ENCODE measurements at places on chromosomes 7 and 10.
A peak's percentile ranks its signal among the peaks of the same experiment; 100 is the strongest.

GRCh38 chr7:1193593-1194424 lies 33.8 kb upstream of the ZFAND2A start:
- peak; percentile 72 for DNase-seq

DNA sequence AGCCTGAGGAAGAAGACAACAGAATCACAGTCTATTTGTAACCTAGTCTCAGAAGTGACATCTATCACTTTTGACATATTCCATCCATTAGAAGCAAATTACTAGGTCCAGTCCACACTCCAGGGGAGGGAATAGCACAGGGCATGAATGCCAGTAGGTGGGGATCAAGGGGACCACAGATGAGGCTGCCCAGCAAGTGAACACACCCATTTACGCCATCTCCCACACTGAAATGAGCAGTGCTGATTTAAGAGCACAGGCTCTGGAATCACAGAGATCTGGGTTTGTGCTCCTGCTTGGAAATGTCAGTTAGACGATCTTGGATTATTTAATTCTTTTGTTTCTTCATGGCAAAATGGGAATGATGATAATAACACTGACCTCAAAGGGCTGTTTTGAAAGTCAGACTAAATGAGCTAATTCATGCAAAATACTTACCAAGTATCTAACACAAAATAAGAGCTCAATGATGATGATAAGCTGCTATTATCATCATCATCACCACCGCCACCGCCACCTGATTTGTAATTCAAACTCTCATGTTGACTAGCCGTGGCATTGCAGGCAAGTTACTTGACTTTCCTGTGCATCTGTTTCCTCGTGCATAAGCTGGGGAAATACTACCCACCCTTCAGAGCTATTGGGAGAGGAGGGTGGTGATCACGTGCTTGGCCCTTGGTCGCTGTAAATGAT lies 138.9 kb upstream of the KLF14 start:
- no peak for DNase-seq

DNA sequence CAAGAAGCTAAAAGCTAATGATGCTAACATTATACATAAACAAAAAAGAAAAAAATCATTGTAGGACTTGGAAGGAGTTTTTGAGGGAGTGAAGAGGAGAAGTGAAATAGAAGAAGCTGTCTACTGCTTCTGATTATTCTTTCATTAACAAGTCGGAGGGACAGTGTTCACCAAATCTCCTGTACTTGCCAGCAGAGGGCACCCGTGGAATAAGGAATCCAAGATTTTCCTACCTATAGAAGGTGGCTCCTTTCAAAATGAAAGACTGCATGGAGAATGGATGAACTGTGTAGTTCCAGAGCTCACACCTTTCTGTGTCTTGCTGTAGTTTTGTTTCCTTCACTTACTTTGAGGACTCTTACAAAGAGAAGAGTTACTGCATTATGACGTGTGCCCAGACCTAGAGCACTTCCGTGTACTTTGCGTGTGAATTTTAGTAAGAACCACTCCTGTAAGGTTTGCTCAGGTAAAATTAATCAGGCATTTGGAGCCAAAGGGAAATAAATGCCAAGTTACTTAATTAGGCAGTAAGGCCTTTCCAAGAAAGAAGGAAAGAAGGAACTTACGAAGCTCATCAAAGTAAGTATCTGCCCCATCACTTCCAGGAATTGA lies 145.1 kb downstream of the SEMA3D start:
- peak; percentile 50 for DNase-seq

DNA sequence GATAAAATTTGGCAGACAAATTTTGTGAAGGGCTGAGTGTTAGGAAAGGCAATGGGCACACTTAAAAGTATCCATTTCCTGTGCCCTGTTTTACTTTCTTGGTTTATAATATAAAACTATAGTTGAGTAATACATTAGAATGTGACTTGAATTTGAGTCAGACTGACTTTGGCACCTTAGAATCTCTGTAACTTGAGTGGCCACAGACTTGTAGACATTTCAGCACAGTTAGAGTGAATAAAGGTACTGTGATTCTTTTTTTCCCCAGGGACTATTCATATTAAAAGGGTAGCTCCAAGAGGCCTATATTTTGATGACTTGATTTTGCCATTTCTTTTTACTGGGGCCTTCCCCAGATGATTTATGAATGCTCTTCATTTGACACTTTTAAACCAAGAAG lies 22.4 kb downstream of the GBF1 start:
- no peak for DNase-seq

DNA sequence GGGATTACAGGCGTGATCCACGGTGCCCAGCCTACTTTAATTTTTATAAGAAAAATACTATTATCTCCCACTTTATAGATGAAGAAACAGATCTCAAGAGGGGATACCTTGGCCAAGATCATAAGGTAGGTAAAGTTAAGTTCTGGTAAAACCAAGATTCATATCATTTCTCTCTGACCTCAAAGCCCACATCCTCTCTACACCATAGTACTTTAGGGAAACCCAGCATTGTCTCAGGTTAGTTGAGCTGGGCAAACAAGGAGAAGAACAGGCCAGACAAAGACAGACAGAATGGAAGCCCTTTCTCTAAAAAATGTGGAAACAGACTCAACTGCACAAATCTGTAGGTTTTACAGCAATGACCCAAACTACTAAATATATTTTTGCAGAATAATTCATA lies 197.7 kb upstream of the FRMD4A start:
- no peak for DNase-seq

DNA sequence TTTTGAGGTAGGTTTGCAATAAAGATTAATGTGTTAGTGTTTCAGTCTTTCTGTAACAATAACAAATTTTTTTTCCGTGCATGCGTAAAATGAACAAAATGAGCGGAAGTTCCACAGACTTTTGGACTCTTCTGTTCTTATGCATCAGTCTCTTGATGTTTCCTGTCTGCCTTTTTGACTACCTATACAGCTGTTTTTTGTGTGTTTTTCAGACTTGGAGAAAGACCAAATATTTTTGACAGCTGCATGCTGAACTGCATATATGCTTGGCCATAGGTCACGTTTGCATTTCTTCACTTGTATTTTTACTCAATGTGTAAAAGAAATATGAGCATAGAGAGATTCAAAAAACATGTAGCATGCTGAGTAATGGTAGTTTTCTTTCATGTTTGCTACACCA lies 119.3 kb downstream of the BBS9 start:
- no peak for DNase-seq

DNA sequence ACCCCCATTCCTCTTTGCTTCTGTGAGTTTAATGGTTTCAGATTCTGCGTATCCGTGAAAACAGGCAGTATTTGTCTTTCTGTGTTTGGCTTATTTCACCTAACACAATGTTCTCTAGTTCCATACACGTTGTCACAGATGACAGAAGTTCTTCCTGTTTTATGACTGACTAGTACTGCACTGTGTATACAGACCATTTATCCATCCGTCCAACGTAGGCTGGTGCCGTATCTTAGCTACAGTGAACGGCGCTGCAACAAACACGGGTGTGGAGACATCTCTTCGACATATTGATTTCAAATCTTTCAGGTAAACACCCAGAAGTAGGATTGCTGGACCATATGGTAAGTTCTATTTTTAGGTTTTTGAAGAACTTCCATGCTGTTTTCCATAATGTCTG lies 181.7 kb downstream of the PARD3 start:
- no peak for DNase-seq

GRCh38 chr10:96468845-96469244 lies 44.9 kb downstream of the TLL2 start:
- DNase-seq = no peak

DNA sequence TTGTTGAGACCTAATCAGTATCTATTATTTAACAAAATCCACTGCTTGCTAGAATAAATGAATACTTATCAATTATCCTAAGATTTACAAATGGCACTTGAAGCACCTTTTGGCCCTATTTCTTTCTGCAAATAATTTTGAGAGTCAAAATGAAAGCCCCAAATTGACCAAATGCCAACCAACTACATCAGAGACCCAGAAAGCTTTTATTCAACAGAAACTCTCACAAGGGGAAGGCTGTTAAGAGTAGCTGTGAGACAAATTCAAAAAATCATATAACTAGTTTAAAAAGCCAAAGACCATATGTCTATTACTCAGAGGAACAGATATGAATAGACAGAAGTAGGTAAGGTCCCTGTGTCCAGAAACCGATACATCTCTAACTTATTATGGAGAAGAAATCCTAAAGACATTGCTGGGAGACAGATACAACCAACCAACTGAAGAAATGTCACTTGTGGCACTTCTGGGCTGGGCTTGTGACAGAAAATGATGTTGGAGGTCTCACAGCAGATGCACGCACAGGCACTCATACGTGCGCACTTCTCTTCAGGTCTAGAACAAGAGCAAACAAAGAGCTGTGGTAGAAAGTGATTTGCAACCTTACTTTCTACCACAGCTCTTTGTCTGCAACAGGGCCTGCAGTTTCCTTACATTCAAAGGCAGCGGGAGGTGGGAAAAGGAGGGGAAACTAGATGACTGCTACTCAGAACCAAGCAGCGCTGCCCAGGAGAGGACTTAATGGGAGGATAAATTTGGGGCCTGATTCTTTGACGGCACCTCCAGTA lies 58.6 kb upstream of the KCNIP2 start:
- no peak for DNase-seq

GRCh38 chr7:148611692-148612091 lies 21.1 kb downstream of the C7orf33 start:
- no peak for DNase-seq

GRCh38 chr10:22997096-22997495 lies 69.2 kb downstream of the ARMC3 start:
- no peak for DNase-seq

DNA sequence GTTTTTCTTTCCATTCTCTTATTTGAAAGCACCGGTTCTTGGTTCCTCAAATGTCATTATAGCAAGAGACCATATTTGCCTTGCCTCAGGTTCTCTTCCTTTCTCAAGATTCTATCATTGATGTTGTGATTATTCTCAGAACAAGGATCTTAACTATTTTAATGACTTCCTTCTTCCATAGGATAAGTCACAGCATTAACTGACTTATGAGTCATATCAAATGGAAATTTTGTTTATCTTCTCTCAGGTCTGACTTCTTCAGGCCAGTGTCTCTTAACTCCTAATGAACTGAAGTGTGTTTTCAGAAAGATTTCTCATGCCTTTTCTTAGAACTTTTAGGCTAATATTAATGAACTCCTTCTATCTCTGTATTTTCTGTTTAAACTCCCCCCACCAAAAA lies 794.6 kb upstream of the LRRN3 start:
- DNase-seq = no peak

GRCh38 chr10:107118866-107119265 lies 45.6 kb downstream of the SORCS1 start:
- DNase-seq = no peak

- DNase-seq = peak; percentile 10
Observed at GRCh38 chr7:79820387-79820786, 314.2 kb upstream of the GNAI1 start.

DNA sequence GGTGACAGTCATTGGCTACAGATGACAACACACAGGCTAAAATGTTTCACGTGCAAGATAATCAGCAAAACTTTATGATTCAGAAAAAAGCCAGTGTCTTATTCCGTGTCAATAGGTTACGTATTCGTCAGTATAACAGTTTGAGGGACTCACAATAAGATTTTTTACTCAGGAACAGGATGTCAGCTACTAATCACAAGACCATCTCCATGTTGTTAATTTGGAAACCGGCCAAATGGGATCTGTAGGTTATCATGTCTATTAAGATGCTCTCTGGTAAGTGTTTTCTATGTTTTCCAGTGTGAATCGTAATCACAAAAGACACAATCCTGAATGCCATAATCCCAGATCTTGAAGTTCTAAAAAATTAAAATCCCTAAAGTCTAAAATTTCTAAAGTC lies 197.3 kb downstream of the ETV1 start:
- no peak for DNase-seq

DNA sequence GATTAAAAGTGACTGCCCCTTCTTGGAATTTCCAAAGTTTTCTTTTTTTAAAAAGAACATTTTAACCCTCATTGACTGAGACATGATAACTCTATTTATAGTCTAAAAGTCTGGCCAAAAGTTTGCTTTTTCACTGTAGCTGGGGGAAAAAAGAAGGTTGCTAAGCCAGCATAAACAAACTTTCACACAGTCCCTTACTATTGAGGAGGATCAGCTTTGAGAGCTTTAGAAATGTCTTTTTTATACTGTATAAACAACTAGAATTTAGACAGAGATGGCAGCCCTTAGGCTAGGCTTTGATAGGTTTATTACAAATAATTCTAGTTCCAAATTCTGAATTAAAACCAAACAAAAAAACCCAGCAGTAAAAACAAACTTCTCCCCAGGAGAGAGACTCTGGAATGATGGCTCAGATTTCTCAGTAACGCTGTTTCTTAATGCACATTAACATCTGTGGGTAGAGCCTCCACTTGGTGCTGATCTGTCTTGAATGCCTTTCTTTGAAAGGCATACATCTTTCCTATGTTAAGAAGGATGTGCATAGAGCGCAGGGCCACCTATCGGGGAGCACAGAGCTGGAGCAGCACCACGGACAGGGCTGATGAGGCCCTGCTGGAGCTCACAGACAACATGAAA lies 100.9 kb upstream of the PDLIM1 start:
- peak; percentile 49 for DNase-seq

- peak; percentile 32 for DNase-seq
Observed at GRCh38 chr10:85557077-85557476, 809.5 kb downstream of the GRID1 start.

- DNase-seq = no peak
Observed at GRCh38 chr7:104074529-104074928, 85.1 kb upstream of the RELN start.

GRCh38 chr10:6195376-6195775 lies 7.4 kb upstream of the PFKFB3 start:
- no peak for DNase-seq

GRCh38 chr10:113162960-113163359 lies 212.9 kb downstream of the TCF7L2 start:
- DNase-seq = no peak

GRCh38 chr10:125559210-125559609 lies 123.8 kb downstream of the TEX36 start:
- no peak for DNase-seq

DNA sequence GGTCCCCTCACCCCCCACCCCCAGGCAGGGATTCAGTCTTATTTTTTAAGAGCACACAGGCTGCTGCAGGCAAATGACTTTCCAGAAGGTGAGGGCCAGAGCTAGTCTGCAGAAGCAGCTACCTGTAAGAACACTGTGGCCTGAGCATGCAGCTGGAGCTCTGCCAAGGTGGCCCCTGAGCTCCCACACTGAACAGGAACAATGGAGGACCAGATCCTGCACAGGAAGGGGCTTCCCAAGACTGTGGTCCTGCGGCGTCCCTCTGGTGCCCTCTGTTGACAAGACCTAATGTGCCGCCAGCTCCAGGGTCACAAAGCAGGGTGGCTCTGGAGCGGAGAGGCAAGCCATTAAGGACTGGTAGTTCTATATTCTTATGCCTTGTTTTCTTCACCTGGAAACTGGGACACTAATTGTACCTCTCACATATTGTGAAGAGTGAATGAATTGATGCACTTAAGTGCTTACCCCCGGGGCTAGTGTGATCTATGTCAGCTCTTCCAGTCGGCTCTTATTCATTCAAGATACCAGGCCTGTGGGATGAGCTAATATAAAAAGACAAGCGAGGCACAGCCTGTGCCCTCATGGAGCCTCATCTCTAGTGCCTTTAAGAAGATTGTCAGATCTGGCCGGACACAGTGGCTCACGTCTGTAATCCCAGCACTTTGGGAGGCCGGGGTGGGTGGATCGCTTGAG lies 8.0 kb upstream of the BEND7 start:
- peak; percentile 20 for DNase-seq

GRCh38 chr10:113476191-113476590 lies 76.7 kb upstream of the HABP2 start:
- no peak for DNase-seq

Measured in RWPE1 (cell line).